Lower lobe of right lung (tissue), 2 donors: ENCODE measurements at places on chromosomes 4 and X. TPM values are rescaled to one million over a fixed set of nuclear protein-coding genes. Genes with fewer than 3 reads are reported as not detected.
A peak's percentile ranks its signal among the peaks of the same experiment; 100 is the strongest.

TBC1D8B gene
- 7.4 TPM for total RNA-seq

- H3K36me3 ChIP-seq, result no peaks in the 10 kb centered on the region
- no peaks in the 10 kb centered on the region for H3K4me1 ChIP-seq
- no peak overlapping the region for H3K4me3 ChIP-seq
- DNase-seq, result no peak
- no peak overlapping the region for H3K27ac ChIP-seq
Measured at GRCh38 chr4:57591073-57591472, 480.9 kb upstream of the IGFBP7 start.

DNA sequence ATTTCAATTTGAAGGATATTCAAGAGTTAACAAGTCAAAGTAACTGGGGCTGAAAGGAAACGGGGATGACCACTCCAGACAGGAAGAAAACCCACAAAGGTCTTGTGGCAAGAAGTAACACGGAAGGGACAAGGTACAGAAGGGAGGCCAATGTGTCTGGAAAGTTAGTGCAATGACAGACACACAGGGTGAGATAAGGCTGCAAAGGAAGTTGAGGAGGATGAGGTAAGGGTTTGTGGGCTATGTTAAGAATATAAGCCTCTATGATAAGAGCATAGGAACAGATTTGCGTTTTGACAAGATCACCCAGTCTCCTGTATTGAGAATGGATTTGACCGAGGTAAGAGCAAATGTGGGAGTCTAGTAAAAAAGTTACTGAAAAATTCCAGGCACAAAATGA lies 21.9 kb upstream of the EMCN start:
- no peaks in the 10 kb centered on the region for H3K27me3 ChIP-seq
- H3K27ac ChIP-seq, result no peak overlapping the region
- no peak overlapping the region for H3K4me3 ChIP-seq
- no peaks in the 10 kb centered on the region for H3K4me1 ChIP-seq

HSFX4 gene
- not detected for total RNA-seq

DNA sequence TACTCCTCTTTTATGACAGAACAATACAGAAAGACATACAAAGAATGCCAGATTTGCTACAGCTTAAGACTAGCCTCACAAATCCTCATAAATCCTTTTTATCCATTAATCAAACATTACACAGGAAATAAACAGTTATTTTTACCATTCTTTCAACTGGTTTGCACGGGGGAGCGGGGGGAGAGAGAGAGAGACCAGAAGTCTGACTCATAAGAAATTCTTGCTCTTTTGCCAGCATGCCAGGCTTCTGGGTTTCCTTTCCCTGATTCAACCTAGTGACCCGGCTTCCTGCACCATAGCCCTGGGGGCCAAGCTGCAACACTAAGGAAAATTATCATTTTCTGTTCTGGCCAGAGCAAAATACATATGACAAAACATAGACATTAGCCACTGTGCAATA lies 6.8 kb upstream of the RRAGB start:
- H3K27me3 ChIP-seq, result no peaks in the 10 kb centered on the region
- no peak for DNase-seq
- H3K36me3 ChIP-seq, result no peaks in the 10 kb centered on the region
- H3K4me1 ChIP-seq, result no peaks in the 10 kb centered on the region
- no peak overlapping the region for H3K4me3 ChIP-seq

DNA sequence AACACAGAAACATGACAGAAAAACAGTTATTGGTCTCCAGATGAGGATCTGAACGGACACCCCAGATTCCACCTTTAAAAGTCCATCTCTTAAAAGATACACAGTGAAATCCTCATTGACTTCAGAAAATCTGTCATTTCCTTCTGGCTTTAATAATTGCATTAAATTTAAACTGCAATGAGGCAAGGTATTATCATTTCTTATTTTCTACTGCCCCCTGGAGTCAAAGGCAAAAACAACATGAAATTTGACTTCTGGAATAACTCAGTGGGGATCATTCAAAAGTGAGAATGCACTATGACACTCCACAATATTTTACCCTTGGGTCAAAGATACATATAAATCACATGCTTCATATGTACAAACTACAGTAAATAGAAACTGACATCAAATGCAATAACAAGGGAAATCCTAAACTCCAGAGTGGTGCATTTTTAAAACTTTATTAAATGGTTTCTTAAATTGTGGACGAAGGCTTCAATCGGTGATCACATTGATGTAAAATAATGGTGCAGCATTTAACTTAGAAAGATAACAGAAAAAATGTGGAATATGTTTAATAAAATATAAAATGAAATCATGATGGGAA lies 56.4 kb upstream of the SPANXN1 start:
- H3K27ac ChIP-seq, result no peak overlapping the region
- no peaks in the 10 kb centered on the region for H3K4me1 ChIP-seq
- H3K27me3 ChIP-seq, result no peaks in the 10 kb centered on the region
- no peak overlapping the region for H3K4me3 ChIP-seq
- H3K36me3 ChIP-seq, result no peaks in the 10 kb centered on the region

- H3K4me1 ChIP-seq, result no peaks in the 10 kb centered on the region
- DNase-seq, result no peak
- no peaks in the 10 kb centered on the region for H3K36me3 ChIP-seq
- H3K27ac ChIP-seq, result no peak overlapping the region
Measured at GRCh38 chr4:42197341-42197740, 44.9 kb upstream of the BEND4 start.

LEF1 gene
- total RNA-seq, result 4.3 TPM

DNA sequence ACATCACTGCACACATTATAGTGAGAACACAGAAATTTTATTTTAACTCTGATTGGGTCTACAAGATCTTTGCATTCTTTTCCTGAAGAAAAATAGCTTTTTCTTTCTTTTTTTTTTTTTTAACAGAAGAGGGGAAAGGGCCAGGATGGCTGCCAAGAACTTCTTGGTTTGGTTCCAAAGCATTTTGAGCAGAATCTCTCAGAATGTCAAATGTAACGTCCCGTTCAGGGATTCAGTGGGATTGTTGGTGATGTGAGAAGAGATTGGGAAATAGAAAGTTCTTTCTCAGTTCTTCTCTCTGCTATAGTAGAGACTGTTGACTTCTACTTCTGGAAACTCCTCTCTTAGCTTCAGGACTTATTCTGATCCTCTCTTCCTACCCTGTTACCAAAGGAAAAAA lies 70.9 kb upstream of the CBR4 start:
- H3K36me3 ChIP-seq, result no peaks in the 10 kb centered on the region
- peaks cover 16% of the 10 kb centered on the region for H3K4me1 ChIP-seq
- no peak for DNase-seq
- no peak overlapping the region for H3K27ac ChIP-seq

DNA sequence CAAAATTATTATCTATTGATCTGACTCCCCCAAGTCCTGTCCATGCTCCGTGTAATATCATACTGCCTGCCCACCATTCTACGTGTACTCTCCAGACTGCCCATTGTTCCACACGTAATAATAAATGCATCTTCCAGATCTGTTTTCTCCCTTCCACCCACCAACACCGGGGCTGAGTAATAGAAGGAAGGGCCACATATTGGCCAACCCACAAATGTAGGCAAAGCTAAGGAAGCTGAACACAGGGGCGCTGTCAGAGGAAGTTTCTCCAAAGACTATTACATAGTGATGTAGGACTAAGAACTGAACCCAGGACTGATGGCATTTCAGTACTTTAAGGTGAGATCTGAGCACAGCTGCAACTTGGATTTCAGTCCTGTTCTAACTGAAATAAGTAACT lies 135.8 kb upstream of the GUCY1A1 start:
- no peaks in the 10 kb centered on the region for H3K36me3 ChIP-seq
- no peaks in the 10 kb centered on the region for H3K27me3 ChIP-seq
- no peak overlapping the region for H3K27ac ChIP-seq
- H3K4me3 ChIP-seq, result no peak overlapping the region
- no peak for DNase-seq
- H3K4me1 ChIP-seq, result peaks cover 17% of the 10 kb centered on the region

DNA sequence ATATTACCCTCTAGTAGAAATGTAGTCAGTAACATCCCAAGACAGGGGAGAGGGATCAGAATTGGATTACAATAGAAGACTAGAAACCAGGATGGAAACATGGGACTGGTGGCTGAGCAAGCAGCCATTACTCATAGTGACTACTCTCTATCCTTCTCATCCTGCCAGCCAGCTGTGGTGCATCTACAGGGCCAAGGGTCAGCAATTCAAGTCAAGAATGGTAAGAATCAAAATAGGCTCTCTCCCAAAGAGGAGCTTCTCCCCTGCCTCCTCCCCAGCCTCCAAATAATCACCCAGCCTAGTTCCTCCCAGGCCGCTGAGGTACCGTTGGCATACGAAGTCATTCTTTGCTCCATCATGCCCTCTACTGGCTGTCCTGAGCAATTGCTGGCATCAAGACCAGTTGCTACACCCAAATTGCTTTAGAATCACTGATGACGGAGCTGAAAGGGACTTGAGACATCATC lies 19.4 kb downstream of the AWAT2 start:
- no peak for DNase-seq
- H3K4me1 ChIP-seq, result no peaks in the 10 kb centered on the region
- H3K27ac ChIP-seq, result no peak overlapping the region
- H3K4me3 ChIP-seq, result no peak overlapping the region
- no peaks in the 10 kb centered on the region for H3K27me3 ChIP-seq

DNA sequence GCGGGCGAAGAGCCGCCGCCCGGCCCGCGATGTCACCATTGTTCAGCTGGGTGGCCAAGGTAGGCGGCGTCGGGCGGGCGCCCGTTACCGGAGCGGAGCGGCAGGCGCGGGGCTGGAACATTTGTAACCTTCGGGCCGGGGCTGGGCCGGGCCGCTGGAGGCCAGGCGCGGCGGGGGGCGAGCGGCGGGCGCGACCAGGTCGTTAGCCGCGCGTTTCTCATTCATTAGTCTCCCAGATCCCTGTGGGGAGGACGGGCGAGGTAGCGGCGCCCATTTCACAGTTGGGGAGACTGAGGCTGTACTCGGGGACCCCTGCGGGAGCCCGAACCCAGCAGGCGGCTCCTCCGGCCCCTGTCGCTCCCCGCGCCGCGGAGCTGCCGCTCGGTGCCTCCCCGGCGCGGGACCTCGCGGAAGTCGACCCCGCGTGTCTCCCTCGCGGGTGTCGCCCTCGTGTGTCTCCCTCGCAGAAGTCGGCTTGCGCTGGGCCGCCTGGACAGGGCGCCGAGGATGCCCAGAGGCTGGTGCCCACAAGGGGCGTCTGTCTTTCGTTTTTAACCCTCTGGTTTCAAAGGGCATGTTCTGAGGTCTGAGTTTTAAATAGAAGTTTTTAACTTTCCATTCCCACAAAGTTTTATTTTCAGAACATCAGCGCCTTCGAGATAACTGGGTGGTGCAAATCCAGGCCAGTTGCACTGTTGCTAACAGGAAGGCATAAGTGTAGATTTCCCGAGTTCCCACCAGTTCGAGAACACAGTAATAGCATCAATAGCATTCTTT lies 17.5 kb downstream of the PTTG2 start:
- peaks cover 19% of the 10 kb centered on the region for H3K4me1 ChIP-seq
- peak; percentile 88 for DNase-seq
- H3K4me3 ChIP-seq, result peak overlapping the region; percentile 89
- no peaks in the 10 kb centered on the region for H3K27me3 ChIP-seq
- peak overlapping the region; percentile 95 for H3K27ac ChIP-seq

GRPR gene
- total RNA-seq, result 0.27 TPM

USP26 gene
- total RNA-seq, result not detected
